IMR-90 (cell line): ENCODE measurements at places on chromosomes 3 and 15. TPM values are rescaled to one million over a fixed set of nuclear protein-coding genes. Genes with fewer than 3 reads are reported as not detected.

- DNase-seq: peak; percentile 73
These were observed 5.8 kb downstream of the MAP2K5 start for GRCh38 chr15:67548236-67548852.

DNA sequence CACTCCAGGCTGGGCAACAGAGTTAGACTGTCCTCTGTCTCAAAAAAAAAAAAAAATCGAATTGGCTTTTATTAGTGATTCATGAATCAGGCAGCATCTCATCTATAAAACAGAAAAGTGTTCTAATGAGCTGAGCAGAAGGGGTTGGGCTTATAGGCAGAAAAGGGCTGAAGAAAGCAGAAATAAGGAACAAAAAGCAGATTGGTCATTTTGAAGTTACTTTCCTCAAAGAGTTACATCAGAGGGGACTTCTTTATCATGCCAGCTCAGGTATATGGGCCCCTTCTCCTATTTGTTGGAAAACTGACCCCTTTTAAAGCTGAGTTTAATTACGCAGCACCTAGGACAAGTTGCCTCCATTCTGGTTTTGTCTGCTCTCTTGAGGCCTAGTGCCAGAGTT lies 722 bp upstream of the POGLUT1 start:
- no peak for DNase-seq

DNA sequence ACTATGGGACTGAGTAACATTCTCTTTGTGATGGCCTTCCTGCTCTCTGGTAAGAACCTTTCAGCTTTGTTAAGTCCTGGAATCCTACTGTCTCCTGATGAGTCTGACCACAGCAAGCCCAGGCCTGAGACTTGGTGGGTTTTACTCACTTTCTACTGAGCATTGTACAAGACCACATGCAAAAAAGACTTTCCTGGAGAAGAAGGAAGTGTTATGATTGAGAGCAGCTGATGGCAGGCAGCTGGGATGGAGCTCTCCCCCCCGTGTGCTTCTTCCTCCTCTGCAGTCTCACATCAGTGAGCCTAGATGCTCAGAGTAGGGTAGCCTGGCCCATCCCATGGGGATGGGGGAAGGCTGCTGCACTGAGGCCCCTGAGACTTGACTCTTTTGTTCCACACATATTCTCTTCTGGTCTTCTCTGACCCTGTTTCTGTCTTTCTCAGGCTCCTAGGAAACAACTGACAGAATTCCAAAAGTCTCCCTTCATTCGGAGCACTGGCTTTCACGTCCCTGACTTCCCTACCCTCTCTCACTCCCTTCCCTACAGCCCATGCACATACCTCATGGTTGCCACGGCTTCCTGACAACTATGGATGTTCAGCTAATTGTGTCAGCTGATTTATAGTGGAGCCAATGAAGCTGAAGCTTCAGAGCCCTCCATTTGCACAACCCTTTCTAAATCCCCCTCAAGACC lies 36.6 kb downstream of the CD86 start:
- DNase-seq: no peak

GRCh38 chr3:43996379-43997301 lies 245.0 kb upstream of the TOPAZ1 start:
- no peak for DNase-seq

DNA sequence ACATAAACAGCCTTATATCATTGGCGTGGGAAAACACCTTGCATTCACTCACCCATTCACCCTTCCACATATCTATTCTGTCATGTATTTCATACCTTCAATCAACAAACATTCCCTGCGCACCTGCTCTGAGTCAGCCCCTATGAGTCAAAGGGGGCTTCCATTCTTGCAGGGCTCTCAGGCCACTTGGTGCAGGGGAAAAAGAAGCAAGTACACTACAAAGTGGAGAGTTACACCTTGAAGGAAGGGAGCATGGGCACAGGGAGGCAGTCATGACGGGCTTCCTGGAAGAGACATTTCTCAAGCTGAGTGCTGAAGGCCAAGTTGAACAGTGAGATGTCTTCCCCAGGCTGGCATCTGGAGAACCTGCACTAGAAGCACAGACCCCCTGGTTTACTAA lies 4.6 kb upstream of the AMOTL2 start:
- DNase-seq: peak; percentile 52

Gene TMEM266
- under 0.01 TPM in 1 of 2 replicates, not detected in the other for total RNA-seq

DNA sequence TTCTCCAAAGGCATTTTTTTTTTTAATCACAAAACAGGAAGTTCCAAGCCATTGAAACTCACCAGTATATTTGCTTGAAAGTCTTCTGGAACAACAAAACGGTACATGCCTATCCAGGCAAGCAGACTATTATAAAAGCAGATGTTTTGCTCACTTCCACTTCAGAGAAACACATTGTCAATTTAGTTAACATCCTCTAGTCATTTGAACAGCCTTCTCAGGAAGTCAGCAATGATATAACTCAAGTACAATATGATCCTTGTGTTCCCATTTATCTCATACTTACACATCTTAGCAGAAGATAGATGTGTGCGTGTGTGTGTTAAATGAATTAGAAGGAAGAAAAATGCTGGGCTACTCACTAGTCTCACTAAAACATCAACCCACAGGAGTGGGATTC lies 30.4 kb downstream of the MECOM start:
- DNase-seq: no peak

- no peak for DNase-seq
These were observed 18.7 kb upstream of the GRAMD1C start for GRCh38 chr3:113819866-113820265.

Gene DNAH12
- total RNA-seq: under 0.01 TPM in 2 replicates

- no peak for DNase-seq
These were observed 31.6 kb downstream of the SAXO2 start for GRCh38 chr15:82294061-82294690.

Gene TRPM1
- total RNA-seq: 0.28 TPM in 1 of 2 replicates, not detected in the other

DNA sequence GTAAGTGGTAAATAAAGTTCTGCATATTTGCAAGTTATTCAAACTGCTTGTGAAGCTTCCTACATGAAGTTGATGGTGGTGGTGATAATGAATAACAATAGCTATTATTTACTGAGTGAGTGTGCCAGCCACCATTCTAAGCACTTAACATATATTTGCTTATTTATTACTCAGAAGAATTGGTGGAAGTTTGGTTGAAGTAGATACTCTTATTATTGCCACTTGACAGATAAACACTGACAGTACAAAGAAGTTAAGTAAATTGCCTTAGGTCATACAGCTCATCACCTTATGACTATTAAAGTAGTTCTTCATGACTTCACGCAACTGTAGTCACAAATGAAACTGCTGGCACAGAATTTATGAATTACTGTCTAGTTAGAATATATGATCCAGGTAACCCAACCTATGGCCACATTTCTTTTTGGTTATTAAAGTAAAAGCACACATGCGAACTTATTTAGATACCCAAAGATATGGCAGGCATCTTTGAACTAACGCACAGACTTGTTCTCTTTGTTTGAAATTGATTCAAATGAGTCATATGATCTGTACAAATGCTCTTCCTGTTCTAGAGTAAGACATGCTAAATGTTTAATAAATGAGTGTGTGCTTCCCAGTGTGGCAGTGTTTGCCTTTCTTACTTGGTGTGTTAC lies 99.8 kb upstream of the NR2F2 start:
- peak; percentile 72 for DNase-seq

Gene NPTN
- total RNA-seq: 150 and 171 TPM in 2 replicates

Gene TERC
- 17.8 and 57.0 TPM in 2 replicates for total RNA-seq

Gene HIGD2B
- not detected in 2 replicates for total RNA-seq

- DNase-seq: peak; percentile 4
These were observed 25.7 kb upstream of the GSK3B start for GRCh38 chr3:120119846-120120510.

Gene C2CD4A
- total RNA-seq: not detected in 2 replicates

- DNase-seq: no peak
These were observed 206.6 kb downstream of the FOXP1 start for GRCh38 chr3:71376911-71377310.

DNA sequence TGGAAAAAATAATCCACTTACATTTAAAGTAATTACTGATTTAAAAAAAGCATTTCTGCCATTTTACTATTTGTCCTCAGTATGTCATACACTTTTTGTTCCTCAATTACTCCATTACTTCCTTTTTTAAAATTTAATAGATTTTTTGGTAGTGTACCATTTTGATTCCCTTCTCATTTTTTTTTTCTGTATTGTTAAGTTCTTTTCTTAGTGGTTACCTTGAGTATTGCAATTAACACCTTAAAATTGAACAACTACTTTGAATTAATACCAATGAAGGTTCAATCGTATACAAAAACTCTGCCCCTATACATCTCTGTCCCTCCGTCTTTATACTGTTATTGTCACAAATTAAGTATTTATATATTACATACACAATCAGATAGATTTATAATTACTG lies 240.6 kb upstream of the LMCD1 start:
- DNase-seq: no peak
